Activated CD4-positive, CD25-positive, alpha-beta regulatory T cell (primary cell): ENCODE measurements at places on chromosomes 13 and 19.

GRCh38 chr19:33812388-33813330, 16.0 kb downstream of the KCTD15 start:
- DNase-seq = no peak

- DNase-seq = no peak
These were observed 63.7 kb upstream of the WDFY2 start for GRCh38 chr13:51520524-51520923.

GRCh38 chr13:26962671-26963070, 202.1 kb upstream of the GPR12 start:
- DNase-seq = no peak

- no peak for DNase-seq
These were observed 18.0 kb downstream of the APBA3 start for GRCh38 chr19:3743486-3743885.

GRCh38 chr13:87680298-87680697, 9.1 kb downstream of the SLITRK5 start:
- no peak for DNase-seq

- DNase-seq = no peak
These were observed 53.4 kb downstream of the TRPM4 start for GRCh38 chr19:49210901-49211451.

- DNase-seq = no peak
These were observed 45.6 kb downstream of the ZNF283 start for GRCh38 chr19:43872547-43873336.

DNA sequence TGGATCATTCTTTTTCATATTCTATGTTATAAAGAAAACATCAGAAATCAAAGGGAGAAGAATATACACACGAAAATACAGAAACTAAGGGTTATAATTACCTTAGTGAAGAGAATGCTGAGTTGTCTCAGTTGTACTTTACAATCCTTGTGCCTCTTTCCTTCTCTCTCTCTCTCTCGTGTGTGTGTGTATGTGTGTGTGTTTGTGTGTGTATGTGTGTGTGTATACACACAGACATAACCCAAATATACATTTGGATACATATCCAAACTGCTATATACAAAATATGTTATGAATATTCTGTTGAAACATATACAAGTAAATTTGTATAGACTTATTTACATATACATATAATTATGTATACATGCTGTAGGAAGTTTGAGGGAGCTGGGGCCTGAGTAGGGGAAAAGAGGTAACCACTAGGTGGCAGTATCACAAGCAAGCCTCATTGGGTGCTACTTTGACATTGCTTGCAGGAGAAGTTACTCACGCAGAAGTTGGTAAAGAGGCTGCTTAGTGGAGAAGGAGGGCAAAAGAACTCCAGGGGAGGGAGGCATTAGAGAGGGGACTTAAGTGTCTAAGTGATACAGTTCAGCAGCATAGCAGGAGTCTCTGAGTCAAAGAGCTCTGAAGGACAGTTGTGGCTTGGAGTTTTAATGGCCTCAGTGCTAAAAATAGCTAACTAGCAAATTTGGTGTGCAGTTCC, 465.1 kb upstream of the PCDH20 start:
- no peak for DNase-seq

DNA sequence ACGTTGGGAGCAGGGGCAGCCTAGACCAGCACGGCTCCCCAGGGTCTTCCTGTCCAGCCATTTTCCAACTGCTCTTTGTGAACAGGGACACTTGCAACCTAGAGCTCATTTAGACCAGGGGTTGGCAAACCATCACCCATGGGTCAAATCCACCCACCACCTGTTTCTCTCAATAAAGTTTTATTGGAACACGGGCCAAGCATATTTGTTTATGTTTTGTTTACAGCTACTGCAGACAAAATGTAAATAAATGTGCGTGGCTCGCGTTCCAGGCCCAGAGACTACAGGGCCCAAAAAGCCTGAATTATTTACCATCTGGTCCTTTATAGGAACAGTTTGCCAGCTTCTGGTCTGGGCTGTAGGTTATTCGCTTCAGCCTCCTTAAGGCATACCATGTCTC, 13.3 kb upstream of the EMC10 start:
- DNase-seq = no peak
